ENCODE measurements at places on chromosomes 11 and 22.
A peak's percentile ranks its signal among the peaks of the same experiment; 100 is the strongest.

GRCh38 chr11:73201249-73201648 lies 16.8 kb upstream of the P2RY2 start:
- DNase-seq: no peak

DNA sequence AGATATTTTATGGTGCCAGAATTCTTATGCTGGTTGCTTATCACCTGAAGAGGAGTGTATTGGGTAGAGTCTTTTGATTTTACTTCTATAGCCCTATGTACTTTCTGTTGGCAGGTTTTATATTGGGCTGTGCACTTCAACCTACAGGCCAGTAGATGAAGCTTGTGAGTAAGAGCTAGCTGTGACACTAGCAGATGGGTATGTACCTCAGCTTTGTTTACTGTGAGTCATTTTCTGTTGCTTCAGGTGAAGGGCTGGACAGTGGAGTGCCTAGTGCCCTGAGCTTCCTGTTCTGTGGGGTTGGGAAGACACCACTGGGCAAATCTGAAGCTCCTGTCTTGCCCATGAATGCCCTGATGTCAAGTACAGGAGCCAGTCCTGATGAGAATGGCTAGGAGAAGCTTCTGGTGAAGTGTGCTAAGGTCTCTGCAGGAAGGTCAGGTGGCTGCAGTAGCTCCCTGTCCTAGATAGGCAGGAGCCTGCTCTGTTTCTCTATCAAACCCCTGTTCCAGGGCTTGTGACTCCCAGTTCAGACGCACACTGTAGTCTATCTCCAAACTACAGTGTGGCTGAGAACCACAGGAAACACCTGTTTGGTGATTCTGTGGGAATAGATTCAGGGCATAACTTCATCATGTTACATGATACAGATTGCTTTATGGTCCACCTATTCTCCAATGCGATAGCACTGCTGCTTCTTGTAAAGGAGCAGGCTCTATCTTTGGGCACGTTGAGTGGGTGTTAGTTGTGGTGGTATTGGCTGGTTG lies 755.7 kb downstream of the KCNA4 start:
- no peak for DNase-seq

DNA sequence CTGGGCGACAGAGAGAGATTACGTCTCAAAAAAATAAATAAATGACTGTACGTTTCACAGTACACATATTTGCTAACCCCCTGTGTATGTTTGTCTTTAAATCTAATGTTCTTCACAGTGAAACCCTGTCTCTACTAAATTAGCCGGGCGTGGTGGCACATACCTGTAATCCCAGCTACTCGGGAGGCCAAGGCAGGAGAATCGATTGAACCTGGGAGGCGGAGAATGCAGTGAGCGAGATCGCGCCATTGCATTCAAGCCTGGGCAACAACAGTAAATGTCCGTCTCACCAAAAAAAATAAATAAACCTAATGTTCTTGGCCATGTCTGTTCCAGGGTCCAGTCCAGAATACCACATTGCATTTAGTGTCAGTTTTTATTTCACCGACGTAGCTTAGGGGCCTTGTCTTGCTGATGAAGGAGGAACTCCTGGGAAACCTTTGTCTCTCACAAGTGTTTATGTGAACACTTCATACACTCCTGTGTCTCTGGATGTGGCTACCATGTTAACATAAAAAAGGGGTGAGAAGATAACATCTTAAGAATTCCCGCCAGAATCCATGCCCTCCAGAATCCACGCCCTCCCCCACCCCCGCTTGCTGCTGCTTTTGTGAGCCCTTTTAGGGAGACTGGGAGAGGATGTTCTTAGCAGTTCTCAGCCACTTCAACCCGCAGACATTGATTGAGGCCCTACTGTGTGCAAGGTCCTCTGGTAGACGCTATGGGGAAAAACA lies 5.0 kb upstream of the SERHL2 start:
- DNase-seq: no peak

DNA sequence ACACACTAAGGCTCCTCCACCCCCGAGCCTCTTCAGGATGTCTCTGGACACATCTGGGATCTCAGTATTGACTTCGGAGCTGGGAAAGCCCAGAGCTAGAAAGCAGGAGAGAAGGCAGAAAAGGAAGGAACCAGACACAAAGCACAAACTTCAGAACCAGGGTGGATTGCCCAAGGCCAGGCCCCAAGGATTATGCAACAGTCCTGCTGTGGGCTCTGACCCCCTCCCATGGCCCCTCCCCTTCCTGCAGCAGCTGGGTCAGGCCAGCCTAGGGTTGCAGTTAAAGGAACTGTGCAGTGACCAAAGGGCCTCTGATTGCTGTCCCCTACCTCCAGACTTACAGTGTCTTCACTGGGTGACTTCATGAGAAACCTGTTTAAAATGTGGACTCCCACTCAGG lies 5.3 kb downstream of the KCNE3 start:
- DNase-seq: no peak

DNA sequence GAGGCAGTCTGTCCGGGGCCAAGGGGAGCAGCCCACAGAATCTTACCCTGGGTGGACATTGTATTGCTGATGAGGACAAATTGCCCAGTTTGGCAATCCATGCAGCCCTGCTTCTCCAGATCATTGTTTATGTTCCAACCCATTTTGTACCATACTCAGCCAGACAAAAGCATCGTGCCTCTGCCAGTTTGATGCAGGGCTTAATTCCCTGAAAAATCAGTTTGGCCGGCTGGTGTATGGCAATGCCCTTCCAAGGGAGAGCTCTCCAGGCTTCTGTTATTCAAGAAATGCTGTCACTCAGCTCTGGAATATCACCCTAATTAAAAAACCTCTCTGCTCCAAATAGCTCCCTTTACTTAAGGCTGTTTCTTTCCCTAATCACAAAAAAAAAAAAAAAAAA lies 697.7 kb downstream of the TBC1D22A start:
- no peak for DNase-seq

DNA sequence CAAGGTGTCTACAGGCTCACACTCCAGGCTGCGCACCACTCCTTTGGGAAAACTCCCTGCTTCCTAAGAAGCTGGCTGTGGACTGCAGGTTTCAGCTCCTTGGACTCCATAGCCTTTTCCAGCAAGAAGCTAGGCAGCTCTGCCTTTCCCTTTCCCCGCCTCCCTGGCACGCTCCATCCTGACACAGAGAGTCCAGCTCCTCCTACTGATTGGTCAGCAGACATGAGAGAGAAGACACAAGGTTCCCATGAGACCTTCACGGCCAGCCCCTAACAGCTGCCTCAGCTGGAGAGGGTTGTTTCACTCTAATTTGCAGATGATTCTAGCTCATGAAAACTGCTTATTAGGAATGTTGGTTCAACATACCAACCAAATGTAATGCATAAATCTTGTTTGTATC lies 27.6 kb downstream of the TENM4 start:
- DNase-seq: no peak

DNA sequence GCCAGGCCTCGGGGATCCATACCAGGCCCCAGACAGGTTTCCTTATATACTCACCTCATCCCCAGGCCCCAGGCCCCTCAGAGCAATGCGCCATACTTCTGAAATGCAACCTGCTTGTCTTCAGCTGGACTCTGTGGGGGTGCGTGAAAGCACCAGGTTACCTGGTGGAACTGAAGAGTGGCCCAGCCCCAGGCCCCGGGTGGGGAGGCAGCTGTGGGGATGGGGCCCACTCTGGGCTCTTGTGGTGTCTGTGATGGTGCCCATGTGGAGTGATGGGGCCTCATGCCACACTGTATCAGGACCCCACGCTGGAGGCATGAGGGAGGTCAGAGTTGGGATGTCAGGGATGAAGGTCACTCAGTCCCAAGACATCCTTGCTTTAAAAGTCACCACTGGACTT lies 999.0 kb downstream of the BRD1 start:
- no peak for DNase-seq

- no peak for DNase-seq
Observed at GRCh38 chr11:111945198-111945597, 8.1 kb downstream of the DIXDC1 start.

GRCh38 chr11:75303544-75304224 lies 47.8 kb downstream of the ARRB1 start:
- peak; percentile 45 for DNase-seq

DNA sequence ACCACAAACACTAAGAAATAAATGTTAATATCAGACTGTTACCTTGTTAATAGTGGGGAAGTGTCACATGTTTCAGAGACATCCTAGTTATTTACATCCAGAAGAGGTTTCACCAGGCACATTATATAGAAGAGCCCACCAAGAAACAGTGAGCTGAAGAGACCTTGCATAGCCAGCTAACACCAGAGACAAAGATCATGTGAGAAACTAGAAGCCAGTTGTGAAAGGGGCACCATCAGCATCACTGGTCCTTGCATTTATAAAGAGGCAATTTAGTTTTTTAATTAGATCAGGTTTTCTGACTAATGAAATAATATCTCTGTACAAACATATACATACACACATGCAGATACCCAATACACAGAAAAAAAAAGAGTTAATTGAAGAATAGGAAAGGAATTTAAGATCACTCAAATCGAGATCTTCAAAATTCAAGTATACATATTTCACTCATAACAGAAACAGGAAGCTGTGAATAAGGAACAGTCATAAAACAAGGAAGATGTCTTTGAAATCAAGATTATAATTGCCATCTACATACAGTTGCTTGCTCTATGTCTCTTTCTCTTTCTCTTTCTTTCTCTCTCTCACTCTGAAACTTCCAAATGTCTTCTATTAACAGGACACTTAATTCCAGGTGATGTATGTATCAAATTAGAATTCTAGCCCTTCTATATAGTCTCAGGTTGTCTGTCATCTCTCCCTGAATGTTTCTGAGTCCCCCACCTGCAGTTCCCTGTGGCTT lies 348.7 kb downstream of the ETS1 start:
- no peak for DNase-seq

DNA sequence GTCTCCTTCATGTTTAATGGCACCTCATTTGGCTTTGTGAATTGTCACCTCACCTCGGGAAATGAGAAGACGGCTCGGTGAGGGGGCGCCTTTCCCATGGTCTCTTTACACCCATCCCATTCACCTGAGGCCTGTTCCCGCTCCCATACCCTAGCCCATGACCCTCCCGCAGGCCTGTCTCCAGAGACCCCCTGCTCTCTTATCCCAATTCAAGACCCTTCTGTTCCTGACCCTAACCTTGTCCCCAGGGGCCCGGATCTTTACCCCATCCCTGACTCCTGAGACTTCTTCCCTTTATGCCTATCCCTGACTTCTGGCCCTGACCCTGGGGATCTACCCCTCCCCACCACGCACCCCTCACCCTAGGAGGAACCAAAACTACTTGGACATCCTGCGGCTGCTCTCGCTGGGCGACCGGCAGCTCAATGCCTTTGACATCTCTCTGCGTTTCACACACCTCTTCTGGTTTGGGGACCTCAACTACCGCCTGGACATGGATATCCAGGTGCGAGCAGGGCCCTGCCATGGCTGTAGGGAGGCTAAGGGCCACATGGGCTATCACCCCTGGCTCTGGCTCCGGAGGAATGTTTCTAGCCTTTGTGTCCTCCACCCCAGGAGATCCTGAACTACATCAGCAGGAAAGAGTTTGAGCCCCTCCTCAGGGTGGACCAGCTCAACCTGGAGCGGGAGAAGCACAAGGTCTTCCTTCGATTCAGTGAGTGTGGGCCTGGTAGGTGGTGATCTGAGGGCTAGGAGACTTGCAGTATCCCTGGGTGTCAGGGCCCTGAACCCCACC lies 7.9 kb downstream of the INPPL1 start:
- no peak for DNase-seq

DNA sequence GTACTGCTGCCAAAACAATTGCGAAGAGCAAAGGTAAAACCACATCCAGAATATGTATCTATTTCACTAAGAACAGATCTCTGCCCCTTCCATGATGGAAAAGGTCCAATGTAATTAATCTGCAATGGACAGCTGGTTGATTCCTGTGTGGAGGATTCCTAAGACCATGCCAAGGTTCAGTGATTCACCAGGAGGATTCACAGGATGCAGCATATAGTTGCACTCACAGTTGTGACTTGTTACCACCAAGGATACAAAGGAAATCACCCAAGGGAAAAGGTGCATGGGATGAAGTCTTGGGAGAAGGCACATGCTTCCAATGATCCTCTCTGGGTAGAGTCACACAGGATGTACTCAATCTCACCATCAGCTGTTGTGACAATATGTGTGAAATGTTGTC lies 35.1 kb upstream of the CUL5 start:
- DNase-seq: no peak

DNA sequence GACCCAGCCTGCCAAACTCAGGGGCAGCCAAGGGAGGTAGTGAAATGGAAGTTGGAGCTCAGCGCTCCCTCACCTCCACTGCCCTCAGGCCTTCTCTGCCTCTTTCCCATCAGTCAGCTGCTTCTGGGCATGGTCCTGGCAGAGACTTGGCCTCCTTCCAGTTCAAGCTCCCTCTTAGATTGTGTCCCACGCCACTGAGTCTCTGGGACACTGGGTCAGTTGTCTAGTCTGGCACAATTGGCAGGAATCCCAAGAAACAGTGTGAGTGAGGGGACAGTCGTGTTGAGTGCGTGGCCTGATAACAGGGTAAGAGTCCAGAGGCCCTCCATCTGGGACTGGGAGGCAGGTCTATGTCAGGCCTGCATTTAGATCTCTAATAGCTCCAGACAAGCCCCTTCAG lies 7.1 kb upstream of the SLC35E4 start:
- DNase-seq: no peak

Data from cerebellar nuclear complex (tissue), 1 donor.